Activated T-helper 17 cell treated with anti-CD3 and anti-CD28 coated beads, Interleukin-2, amount 50 U/mL, for 72 hours (primary cell): ENCODE measurements at places on chromosomes 6 and 20.

GRCh38 chr6:88358846-88359245, 192.7 kb upstream of the CNR1 start:
- ATAC-seq: no peak

DNA sequence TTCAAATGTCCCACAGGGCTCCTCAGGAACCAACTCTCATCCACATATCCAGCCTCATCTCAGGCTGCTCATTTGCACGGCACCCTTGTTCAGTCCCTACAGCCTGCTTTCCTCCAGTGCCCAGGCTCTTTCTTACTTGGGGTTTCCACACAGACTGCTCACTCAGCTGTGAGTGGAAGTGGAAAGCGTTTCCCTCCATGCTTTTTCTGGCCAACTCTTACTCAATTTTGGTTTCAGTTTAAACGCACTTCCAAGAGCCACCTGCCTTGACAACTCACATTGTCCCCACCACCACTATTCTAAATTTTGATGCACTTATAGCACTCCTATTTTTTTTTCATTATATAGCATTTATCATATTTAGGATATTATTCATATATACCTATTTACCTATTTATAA, 367.1 kb downstream of the PKHD1 start:
- no peak for ATAC-seq

GRCh38 chr6:133504761-133505160, 263.6 kb downstream of the EYA4 start:
- ATAC-seq: no peak

DNA sequence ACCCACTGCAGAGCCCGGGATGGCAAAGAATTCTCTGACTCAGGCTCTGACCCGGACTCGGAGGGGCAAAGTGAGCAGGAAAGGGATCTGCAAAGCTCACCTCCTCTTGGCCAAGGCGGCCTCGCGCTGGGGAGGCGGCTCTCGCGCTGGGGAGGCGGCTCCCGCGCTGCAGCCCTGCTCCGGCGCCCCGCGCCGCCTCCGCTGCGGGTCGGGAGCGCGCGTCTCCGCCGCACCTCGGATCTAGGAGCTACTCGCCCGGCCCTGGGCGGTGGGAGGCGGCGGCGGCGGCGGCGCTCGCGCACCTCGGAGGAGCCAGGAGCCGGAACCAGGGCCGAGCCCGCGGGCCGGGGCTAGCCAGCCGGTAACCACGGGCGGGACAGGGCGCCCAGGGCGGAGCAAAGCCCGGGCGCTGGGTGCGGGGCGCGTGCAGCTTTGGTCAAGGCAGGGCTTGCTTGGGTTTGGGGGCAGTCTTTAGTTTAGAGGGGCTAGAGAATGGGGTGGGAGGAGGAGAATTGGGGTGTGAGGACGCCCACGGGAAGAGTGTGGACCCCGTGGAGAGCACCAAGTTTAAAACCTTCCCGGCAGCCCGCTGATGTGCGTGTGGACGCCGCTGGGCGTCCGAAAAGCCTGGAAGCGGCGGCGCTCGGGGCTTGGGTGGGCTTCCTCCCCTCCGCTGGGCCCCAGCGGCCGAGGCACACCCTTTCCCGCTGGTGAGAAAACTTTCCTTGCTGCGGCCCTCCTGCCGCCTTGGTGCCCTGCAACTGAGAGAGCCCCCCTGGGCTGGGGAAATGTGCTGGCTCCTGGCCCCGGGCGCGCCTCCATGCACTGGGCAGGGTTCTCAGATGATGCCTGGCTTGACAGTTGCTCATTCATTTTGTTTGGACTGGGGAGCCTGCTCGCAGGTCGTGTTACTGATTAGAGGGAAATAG, at the start of gene MRAP2:
MRAP2 (plus strand) TSS at position 250 of the 929 bp plus-strand sequence. CDS start 21,547 bp downstream, outside the sequence.
- ATAC-seq: no peak

DNA sequence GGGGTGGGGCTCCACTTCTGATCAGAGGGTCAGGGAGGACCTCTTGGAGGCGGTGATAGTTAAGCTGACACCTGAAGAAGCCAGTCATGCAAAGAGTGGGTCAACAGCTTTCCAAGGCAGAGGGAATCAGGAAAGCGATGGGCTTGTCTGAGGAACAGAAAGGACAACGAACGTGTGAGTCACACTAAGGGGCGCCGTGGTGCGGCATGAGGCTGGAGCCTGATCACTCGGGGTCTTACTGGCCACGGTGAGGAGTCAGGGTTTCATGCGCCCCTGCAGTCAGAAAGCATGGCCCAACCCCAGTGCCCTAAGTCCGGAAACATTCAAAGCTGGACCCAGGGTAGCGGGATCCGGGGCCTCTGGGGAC, 50.6 kb upstream of the SLC32A1 start:
- peak; percentile 32 for ATAC-seq

GRCh38 chr20:58938541-58938940, 42.5 kb upstream of the NELFCD start:
- no peak for ATAC-seq

DNA sequence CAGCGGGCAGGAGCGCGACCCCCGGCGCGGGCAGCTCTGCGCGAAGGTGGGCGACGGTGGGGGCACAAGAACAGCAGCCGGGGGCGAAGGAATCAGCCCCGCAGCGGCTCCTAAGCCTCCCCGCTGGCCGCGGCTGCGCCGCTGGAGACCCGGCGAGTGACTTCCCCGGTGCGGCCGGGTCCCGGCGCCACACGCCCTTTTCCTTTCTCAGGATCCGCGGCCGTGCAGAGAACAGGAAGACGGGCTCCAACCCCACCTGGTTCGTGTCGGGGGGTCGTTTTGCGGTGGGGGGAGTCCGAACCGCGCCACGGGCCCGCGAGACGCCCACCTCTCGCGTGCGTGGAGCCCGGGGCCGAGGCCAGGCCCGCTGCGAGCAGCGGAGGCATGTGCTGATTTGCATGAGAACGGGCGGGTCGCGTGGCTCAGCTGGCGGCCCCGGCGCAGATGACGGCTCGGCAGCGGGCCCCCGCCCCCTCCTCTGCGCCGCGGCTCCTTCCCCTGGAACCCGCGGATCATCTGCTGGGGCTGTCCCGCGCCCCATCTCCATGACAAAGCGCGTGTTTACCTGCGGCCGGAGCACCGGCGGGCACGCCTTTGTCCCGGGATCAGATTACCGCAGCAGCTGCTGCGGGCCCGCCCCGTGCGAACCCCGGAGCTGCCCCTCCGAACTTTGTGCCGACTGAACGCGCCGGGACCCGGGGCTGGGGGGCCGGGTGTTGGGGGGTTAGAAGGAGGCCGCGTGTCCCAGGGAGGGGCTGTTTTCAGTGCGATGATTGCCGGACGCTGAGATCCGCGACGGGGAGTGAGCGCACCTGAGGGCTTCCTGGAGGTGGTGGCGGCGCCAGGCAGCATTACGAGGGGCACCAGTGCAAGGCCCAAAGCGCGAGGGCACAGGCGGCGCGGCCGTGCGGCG, 4.9 kb upstream of the DLL1 start:
- ATAC-seq: peak; percentile 76

- no peak for ATAC-seq
These were observed 14.5 kb upstream of the FBXO30 start for GRCh38 chr6:145829102-145829501.

DNA sequence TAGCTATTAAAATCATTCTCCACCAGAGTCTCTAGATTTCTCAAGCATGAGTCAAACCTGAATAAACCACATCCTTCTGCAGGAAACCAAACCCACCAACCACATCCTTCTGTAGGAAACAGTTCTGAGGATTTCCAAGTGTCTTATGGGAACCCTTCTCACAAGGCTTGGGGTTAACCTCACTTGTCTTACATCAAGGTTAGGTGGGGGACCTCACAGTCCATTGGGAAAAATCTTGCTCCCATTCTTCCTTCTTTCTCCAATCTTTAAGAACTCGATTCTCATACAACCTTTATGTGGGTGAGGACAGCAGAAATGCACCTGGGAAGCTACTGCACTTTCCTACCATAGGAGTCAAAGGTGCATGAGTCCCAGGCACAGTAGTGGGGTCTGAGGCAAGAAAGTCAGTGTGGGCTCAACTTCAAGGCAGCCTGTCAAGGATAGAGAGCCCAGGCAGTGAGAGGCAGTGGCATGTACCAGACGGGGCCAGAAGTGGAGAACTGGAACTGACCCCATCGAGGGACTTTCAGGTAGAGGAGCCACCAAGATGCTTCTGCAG, 114.5 kb downstream of the SLC22A3 start:
- ATAC-seq: peak; percentile 87

- no peak for ATAC-seq
These were observed 736.4 kb upstream of the MARCKS start for GRCh38 chr6:113120582-113121285.

- ATAC-seq: no peak
These were observed 166.4 kb upstream of the RNF217 start for GRCh38 chr6:124795643-124796463.

GRCh38 chr6:66418906-66419305, 711.9 kb upstream of the EYS start:
- no peak for ATAC-seq

GRCh38 chr20:22698259-22698842, 114.0 kb upstream of the FOXA2 start:
- ATAC-seq: no peak

DNA sequence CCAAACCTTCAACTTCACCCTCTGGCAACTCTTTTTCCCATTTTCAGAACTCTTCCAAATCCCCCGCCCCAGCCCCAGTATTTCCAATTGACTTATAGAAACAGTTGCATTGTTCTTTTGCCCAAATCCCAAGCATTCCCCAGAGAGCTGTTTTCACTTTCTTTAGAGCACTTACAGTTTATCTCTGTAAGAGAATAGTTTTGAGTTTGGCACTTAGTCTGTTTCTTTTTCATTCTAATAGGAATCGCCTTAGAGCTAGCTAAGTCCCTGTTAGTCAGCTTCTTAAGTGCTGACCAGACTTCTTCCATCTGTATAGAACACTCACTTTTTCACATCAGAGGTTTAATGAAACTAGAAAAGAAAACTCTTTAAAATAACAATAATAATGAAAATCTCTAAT, 374.2 kb upstream of the FLRT3 start:
- ATAC-seq: no peak

GRCh38 chr6:25792016-25792415, 37.5 kb downstream of the SLC17A4 start:
- ATAC-seq: no peak

GRCh38 chr20:62876501-62876901, 14.9 kb upstream of the TCFL5 start:
- ATAC-seq: no peak

GRCh38 chr6:1129131-1129530, 182.8 kb upstream of the FOXQ1 start:
- no peak for ATAC-seq

DNA sequence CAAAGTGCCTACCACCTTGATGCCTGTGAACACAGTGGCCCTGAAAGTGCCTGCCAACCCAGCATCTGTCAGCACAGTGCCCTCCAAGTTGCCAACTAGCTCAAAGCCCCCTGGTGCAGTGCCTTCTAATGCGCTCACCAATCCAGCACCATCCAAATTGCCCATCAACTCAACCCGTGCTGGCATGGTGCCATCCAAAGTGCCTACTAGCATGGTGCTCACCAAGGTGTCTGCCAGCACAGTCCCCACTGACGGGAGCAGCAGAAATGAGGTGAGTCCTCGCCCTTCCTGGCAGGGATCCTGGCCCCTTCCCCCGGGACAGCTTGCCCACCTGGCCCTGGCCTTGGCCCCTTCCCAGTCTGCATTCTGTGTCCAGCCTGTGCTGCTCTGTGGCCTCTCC, 17.9 kb downstream of the MAVS start:
- no peak for ATAC-seq

GRCh38 chr20:49750611-49751396, 37.1 kb upstream of the B4GALT5 start:
- peak; percentile 64 for ATAC-seq

DNA sequence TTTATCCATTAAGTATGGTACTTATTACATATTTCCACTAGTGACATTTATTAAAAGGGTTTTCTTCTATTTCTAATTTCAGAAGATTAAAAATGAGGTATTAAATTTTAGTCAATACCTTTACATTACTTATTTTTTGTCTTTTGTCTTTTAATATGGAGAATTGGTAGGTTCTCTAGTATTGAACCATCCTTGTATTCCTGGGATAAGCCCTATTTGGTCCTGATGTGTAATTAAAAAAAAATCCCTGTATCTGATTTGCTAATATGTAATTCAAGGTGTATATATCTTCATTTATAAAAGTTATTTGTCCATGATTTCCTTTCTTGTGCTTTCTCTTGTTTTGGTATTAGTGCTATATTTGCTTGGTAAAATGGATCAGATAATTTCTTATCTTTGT, 153.7 kb downstream of the TRMT11 start:
- ATAC-seq: no peak

- ATAC-seq: no peak
These were observed 7.2 kb upstream of the FAM50B start for GRCh38 chr6:3841711-3842565.

DNA sequence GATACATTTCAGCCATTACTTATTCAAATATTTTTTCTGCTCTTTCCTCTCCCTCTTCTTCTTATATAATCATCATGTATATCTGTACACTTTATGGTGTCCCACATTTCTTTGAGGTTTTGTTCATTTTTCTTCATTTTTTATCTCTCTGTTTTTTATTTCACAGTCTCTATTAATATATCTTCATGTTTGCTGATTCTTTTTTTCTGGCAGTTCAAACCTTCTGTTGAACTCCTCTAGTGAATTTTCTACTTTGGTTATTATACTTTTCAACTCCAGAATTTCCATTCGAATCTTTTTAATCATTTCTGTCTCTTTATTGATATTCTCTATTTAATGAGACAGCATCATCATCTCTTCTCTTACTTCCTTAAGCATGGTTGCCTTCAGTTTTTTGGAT, 38.9 kb upstream of the FOXC1 start:
- no peak for ATAC-seq

GRCh38 chr6:96116674-96117073, 100.9 kb downstream of the FUT9 start:
- ATAC-seq: no peak

- ATAC-seq: no peak
These were observed 148.3 kb upstream of the AFDN start for GRCh38 chr6:167678102-167679101.

GRCh38 chr20:63771046-63771707, 31.6 kb downstream of the SLC2A4RG start:
- no peak for ATAC-seq

DNA sequence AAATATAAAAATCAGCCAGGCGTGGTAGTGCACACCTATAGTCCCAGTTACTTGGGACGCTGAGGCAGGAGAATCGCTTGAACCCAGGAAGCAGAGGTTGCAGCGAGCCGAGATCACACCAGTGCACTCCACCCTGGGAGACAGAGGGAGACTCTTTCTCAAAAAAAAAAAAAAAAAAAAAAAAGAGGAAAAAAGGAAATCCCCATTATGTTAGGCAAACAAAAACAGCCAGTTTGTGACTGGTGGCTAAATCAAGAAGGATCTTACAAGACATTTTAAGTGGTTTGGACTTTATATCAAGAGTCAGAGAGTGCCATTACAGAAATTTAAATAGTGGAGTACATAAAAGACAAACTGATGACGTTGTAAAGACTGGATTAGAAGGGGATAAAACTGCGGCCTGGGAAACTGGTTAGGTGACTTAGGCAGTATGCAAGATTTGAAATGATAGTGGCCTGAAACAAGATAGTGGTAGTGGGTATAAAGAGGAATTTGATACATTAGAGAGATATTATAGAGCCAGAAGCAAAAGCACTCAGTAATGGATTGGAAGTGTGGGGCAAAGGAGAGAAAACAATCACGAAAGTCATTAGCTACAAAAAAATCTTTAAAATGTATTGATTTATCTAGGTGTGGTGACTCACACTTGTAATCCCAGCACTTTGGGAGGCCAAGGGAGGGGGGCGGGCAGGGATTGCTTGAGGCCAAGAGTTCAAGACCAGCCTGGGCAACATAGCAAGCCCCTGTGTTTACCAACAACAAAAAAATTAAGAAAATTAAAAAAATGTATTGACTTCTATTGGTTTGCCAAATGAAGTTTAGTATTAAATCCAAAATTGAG, 1.7 kb upstream of the MYO6 start:
- no peak for ATAC-seq
